Stimulated activated CD4-positive, alpha-beta T cell treated with anti-CD3 and anti-CD28 coated beads, Interleukin-1b, Interleukin-23, amount 100 ng/mL, for 4 hours (primary cell): ENCODE measurements at places on chromosomes 5 and 9.

DNA sequence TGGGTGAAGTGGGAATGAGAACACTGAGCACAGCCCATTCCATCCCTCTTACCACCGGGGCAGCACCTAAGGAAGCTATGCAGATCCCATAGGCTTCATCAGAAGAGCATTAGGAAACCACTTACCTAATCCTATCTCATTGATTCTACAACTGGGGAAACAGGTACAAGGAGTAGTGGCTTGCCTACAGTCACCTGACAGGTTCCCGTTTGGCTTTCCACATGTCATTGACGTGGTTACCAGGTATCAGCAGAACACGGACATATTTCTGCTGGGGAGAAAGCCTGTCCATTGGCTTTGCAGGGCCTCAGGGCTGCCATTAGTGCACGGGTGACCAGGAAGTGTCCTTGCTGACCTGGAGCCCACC, 11.3 kb downstream of the AFAP1L1 start:
- no peak for DNase-seq

- DNase-seq: no peak
Observed at GRCh38 chr5:148810823-148811222, 15.6 kb upstream of the ADRB2 start.

DNA sequence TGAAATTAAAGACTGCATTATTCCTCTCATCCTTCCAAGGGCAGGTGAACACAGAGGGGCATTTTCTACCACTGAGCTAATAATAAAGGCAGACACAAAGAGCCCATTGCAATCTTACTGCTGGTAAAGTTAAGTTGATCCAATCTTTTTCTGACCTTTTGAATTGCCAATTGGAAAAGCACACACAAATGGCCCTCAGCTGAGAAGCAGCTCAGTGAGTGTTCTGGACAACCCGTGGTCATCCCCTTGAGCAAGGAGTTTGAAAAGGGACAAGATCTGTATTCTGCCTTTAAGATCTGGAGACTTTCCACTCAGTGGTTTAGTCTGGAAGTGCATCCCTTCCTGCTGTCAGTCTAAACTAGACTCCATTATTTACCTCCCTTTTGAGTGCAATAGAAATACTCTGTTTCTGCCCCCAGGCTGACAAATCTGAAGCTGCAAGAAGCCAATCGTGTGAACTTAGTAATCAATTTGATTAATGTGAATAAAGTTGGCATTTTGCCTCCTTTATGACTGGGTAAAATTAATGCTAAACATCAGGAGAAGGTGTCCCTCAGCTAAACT, 835.7 kb downstream of the MAT2B start:
- no peak for DNase-seq

DNA sequence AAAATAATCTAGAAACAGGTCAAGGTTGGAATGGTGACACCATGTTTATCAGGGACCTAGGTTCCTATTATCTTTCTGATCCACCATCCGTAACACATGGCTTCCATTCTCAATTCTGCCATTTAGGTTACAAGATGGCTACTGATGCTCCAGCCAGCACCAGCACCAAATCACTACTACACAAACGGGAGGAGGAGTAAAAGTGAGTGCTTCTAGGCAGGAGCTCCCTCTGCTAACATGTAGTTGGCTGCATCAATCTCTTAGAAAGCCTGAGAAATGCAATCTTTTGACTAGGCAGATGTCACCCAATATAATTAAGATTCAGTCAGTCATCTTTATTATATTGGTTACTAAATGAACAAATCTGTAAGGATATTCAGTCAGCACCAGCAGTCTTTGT, 515.9 kb downstream of the RAB3C start:
- no peak for DNase-seq

DNA sequence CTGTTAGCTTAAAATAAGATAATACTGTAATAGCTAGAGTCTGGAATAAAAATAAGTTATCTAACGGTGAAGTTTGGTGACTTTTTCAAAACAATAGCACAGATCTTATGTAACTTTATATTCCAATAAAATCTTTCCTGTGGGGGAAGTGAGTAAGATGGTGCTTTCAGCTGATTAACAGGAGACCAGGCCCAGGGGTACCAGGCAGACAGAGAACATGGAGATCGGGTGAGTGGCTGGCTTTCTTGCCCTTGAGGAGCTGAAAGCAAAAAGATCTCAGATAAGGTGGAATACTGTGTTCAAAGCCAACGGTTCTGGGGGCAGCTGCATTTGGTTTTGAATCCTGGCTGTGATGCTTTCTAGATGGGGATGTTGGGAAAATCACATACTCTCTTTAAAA, 61.3 kb downstream of the MAT2B start:
- no peak for DNase-seq

DNA sequence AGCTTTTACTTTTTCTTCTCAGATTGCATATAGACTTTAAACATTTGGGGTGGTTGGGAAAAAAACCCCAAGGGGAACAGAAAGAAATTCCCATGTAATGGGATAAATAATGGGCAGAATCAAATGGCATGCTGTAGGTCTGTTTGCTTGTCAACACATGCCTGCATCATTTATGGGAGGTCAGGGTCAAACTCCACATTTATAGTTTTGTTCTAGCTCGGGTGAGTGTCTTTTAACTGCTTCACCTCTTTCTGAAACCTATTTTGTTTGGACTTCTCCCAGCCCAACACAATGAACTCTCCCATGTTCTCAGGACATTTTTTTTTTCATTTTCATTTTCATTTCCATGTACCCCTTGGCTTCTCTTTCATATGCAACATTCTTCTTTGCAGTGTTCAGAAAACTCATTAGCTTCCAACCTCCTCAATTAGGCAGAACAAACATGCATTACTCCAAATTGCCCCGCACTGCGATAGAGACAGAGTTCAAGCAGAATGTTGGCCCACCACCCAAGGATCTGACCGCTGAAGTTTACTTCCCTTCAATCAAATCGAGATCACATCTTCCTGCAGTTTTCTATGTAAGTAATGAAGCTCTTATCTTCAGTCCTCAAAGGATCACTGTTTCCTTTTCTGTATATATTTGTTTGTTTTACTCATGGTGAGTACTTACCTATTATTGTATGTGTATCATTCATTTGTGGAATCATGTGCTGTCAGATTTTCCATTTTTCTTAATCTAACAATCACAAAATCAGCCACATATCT, 354.6 kb downstream of the ZSWIM6 start:
- DNase-seq: no peak

DNA sequence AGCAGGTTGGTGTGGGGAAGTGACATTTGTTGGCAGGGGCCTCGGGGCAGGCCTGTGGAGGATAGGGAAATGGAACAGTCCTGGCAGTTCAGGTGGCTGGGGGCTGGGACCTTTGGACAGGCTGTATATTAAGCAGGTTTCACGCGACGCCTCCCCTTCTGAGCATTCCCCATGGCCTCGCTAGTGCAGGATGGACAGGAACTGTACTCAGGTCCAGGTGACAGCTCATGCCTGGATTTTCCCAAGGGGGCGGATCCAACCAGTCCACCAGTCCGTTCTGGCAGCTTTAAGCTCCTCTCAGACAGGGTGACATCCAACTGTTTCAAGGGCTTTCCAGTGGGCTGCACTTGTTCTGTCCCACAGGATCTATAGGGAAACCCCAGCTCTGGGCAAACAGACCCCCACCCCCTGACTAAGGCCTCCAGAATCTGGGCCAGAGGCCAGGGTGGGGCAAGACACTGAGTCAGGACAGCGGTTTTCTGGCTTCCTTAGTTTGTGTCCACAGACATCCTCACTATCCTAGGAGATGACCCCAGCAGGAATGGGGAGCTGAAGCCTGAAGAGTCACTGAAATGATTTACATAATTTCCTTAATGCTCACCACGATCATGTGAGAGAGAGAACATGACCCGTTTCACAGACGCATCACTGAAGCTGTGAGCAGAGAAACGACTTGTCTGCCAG, 20.9 kb downstream of the CSF2 start:
- no peak for DNase-seq

DNA sequence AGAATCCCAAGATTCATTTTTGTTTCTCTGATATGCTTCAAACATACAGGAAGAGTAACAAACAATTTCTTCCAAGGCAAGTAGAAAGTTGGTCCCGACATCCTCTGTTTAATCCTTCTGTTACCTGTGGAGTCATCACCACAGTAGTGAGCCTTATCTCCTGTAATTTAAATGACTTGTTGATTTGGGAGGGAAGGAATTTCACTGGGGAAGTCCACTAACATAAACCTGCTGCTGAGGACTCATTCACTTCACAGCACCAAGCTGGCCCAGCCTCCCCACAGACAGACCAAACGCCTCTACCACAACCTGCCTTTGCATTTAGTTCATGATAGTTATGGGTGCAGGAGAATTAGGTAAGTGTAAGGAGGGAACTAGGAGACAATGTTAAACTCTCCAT, 63.2 kb downstream of the PRKACG start:
- DNase-seq: no peak

DNA sequence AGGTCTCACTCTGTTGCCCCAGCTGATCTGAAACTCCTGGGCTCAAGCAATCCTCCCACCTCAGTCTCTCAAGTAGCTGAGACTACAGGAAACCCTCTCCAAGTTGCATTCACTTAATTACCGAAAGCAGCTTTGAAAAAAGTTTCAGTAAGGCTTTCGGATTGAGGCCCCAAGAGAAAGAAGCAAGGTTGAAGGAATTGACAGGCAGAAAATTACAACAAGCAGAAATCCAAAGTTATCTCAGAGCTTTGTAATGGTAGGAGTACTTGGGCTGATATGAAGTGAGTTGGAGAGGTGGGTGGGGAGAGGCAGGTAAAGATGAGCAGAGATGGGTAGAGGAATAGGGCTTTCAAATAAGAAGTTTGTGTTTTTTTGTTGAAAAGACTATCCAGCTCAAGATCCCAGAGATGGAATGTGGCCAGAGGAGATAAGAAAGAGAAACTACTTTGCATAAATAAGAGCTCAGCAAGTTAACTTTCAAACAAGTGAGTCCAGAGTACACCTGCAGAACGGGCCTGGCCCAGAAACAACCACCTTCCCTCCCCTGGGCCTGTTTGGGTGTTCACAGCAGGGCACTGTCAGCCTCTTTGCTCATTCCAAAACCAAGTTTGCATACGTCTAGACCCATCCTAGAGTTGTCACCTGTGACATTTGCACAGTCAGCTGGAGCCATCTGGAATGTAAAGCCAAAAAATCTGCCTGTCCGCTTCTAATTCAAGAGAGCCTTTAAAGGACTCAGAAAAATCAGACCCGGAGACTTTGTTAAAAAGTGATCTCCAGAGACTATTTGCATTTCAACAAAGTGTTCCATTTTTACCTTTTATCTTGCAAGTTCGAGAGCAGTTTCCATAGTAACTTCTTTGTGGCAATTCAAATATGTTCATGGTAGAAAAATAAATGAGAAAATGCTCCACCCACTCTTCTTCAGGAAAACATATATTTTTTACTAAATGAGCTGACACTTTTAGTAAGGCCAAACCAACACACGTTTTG, 2.2 kb upstream of the CLINT1 start:
- no peak for DNase-seq

DNA sequence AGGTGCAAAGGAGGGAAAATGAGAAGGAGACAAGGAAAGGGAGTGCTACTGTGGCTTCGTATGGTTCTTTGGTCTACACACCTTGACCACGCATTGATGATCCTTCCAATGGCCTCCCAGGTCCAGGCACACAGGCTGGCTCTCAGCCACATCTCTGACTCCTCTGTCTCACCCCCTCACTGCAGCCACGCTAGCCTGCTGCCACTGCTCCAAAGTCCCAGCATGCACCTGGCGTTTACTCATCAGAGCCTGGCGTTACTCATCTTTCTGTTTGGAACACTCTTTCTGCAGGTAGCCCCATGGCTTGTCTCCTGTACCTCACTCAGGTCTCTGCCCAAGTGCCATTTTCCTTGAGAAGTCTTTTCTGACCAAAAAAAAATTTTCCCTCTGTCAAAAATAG, 195.5 kb downstream of the SNCAIP start:
- no peak for DNase-seq

- DNase-seq: no peak
Observed at GRCh38 chr5:157342822-157343402, 77.0 kb downstream of the CYFIP2 start.

- DNase-seq: no peak
Observed at GRCh38 chr5:131587541-131587940, 47.5 kb downstream of the RAPGEF6 start.

DNA sequence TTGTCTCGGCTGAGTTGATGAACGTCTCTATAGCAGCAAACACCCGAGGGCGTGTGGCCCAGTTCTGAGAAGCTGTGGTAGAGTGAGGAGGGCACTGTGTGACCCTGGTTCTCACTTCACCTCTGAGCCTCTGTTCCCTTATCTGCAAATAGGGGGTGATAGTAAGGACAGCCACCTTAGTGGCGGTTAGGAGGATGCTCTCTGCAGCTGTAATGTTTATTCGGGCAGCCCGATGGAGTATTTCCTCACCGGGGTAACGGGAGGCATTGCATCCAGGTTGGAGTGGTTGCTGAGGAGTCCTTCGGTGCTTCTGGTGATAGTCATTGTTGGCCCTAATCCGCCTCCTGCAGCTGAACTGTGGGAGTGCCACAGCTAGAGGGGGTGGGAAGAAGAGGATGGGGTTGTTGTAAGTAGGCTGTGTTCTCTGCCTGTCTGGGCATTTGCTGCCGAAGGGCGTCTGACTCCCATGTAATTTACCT, 13.9 kb downstream of the PRRC2B start:
- no peak for DNase-seq

DNA sequence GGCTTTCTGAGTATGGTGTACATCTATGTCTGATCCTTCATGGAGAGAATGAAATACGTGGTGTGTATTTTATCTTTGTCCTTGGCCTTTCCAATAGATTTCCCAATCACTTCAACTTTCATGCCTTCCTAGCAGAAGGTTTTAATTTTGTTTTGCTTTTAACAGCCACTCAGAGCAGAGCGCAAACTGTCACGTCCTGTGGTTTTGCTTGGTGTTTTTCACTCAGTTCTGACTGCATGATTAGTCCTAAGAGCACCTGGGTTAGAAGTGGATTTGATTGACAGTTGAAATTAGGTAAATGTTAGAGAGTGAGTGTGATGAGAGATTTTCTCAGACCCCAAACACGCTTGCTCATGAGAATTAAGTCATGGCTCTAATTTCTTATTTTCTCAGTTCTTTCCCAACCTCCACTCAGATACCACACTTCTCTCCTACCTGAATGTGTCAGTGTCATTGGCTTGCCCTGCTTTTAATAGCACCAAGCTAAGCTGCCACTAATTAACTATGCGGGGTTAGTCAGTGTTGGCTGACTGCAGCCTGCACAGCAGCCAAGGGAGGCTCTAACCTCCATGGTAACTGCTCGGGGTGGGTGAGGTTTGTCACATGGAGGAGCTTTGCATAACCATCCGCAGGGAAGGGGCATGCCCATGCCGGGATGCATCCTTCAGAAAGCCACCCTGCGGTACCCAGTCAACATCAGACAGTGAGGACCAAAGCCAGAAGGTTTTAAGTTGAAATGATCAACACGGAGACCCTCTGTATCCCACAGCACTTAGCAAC, 173.4 kb downstream of the NR3C1 start:
- DNase-seq: no peak

- DNase-seq: no peak
Observed at GRCh38 chr5:110663525-110663924, 62.9 kb downstream of the TMEM232 start.

DNA sequence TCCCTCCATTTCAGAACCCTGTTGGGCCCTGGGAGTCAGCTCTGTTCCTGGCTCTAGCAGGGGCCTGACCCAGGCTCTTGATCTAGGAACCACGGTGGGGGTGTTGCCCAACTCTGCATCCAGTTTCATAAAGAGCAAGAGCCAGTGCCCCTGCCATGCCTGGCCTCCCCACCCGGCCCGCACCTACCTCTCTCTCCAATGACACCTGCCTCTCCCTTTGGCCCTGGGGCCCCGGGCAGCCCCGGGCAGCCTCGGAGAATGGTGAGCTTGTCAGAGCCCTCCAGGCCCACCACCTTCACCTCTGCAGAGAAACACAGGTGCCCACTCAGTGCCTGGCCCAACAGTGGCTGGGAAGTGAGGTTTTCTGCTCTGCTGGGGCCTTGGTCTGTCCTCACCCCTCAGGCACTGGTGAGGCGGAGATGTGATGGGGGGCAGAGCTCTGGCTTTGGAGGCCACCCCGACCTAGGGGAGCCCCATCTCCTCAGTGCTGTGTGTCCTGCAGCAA, 1.5 kb downstream of the FCN1 start:
- DNase-seq: no peak
